ENCODE measurements at places on chromosomes 2 and 18.

GRCh38 chr2:12672711-12673315 lies 43.9 kb upstream of the TRIB2 start:
- DNase-seq, result no peak

DNA sequence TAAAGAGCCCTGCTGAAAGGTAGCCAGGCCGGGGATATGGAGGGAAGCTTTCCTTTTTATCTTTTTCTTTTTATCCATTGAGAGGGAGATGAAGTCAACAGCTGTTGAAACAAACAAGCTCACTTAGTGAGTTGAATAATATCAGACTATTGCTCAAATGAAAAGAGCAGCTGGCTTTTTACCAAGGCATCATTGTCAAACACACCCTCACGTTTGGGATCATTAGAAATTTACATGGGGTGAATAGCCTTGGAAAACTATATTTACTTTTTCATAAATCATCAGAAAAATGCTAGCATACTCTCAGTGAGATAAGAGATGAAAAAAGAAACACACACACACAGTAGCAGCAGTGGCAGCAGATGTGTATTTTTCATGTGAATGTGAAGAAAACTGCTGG lies 71.5 kb upstream of the HNMT start:
- peak; percentile 23 for DNase-seq

GRCh38 chr18:21254576-21254975 lies 12.5 kb downstream of the GREB1L start:
- no peak for DNase-seq

DNA sequence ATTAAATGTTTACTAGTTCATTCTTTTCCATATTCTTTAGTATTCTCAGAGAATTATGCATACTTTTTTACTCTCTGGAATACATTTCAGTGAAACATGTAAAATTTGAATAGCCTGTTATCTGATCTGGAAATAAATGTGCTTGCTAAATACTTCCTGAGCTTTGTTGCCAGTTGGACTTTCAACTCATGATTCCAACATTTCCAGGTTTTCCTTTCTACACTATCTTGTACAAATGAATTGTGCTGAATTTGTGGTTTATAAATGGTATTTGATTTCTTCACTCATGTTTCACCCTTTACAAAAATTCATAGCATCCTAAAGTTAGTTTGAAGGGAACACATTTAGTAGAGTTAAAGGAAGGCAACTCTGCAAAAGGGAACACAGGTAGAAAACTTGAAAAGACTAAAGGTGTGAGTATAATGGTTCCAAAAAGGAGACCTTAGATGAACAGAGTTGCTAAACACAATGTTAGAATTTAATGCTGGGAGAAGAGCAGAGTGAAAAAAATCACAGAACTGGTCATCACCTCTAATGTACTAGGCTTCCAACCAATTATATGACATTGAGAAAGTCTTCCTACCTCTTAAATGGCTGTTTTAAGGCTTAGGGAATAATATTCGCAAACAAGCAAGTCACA lies 28.6 kb downstream of the SYT4 start:
- DNase-seq, result no peak

DNA sequence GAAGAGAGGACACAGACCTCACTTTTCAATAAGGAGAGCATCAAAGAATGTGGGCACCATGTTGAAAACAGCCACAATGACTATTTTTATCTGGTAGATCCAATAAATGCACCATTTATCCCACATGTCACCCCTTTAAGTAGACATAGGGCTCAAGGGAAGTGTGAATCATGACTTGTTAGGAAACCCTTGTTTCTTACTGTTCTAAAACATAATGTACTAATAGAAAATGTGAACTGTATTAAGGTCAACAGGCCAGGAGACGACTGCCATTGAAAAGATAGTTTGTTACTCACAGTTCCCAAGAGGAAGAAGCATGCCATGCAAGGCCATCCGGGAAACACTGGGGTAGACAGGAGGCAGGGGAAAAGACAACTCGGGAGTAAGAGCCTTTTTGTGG lies 137.7 kb downstream of the EN1 start:
- DNase-seq, result no peak

DNA sequence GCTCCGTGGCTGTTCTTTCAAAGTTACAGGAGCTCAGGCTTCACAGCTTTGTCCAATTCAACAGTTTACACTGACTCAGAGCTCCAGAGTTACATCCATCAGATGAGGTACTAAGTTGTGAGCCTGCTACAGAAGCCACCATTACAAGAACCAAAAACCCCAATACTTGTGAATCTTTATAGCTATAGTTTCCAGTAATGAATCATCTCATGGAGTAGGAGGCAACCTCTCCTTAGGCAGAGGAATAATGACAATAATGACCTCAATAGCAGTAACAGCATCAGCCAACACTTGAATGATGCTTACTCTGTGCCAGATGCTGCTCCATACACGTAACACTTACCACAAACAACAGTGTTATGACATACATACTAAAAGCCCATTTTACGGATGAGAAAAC lies 3.6 kb downstream of the ZC3H8 start:
- DNase-seq, result no peak

- no peak for DNase-seq
These were observed 900.1 kb downstream of the MBD2 start for GRCh38 chr18:53324353-53324752.

Data from NCI-H1694 treated with DMSO at 0.1 percent for 48 hours (cell line).